GM12865 (cell line): ENCODE measurements at places on chromosomes 7 and 10.
A peak's percentile ranks its signal among the peaks of the same experiment; 100 is the strongest.

GRCh38 chr10:16520900-16521299, 779 bp downstream of the C1QL3 start:
- peak; percentile 68 for DNase-seq

DNA sequence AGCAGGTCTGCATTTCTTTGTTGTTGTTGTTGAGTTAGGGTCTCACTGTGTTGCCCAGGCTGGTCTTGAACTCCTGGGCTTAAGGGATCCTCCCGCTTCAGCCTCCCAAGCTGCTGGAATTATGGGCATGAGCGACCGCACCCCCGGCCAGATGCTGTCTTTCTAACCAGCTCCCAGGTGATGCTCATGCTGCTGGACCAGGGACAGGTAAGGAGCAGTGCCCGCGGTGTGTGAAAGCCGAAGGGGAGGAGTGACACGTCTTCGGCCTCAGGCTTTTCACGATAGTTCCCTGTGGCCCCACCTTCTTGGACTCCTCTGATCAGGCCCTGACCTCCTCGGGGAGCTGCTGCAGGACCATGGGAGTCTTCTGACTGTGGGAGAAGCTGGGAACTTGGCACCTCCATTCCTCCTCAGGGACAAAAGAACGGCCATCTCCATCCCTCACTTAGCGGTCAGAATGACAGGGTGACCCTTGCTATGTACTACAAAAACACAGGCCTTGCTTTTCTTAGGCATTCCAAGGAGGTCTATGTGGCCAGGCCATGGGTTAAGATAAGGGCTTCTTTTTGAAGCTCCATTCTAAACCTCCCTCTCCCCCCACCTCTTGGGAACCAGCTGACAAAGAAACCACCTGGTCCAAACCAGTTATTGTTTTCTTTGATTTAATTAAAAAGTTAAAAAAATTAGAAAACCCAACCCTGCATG, 5.5 kb downstream of the SFRP5 start:
- DNase-seq = no peak

- no peak for DNase-seq
Observed at GRCh38 chr7:117048882-117049281, 95.6 kb downstream of the ST7 start.

- no peak for DNase-seq
Observed at GRCh38 chr10:125011926-125012705, 70.2 kb downstream of the ZRANB1 start.

- DNase-seq = no peak
Observed at GRCh38 chr7:90351987-90352386, 5.5 kb downstream of the GTPBP10 start.

GRCh38 chr7:22195397-22196172, 161.4 kb downstream of the RAPGEF5 start:
- DNase-seq = peak; percentile 28

GRCh38 chr7:88969167-88969566, 173.6 kb upstream of the TEX47 start:
- DNase-seq = no peak

DNA sequence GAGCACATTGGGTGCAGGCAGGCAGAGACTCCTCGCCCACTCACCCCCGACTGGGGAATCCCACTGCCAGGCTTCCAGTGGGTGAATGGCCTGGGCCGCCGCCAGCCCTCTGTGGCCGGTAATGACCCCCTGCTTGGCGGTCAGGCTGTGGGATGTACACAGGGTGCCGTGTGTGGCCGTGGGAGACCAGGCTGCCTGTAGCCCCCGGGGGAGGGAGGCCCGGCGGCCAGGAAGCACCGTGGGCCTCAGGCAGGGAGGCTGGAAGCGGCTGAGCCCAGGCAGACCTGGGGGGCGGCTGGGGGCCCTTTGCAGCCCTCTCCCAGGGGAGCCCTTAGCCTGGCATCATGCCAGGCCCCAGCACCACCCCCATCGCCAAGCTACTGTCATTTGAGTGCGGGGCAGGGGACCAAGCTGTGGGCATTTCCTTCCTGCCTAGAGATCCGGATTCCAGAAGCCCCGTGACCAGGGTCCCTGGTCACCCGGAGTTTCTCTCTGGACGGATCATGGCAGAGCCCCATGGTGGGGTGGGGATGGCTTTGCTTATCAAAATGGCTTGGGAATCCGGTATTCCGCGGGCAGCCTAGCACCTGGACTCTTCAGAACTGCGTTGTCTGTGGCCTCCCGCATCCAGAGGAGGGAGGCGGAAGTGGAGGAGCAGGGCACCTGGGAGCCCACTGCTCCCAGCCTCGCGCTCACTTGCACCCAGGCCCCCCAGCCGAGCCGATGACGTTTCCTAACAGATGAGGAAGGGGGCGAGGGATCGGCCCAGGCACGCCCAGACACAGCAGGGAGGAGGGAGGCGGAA, 1.1 kb downstream of the TTYH3 start:
- DNase-seq = peak; percentile 33

GRCh38 chr7:143492799-143493739, 15.4 kb downstream of the TAS2R41 start:
- no peak for DNase-seq

DNA sequence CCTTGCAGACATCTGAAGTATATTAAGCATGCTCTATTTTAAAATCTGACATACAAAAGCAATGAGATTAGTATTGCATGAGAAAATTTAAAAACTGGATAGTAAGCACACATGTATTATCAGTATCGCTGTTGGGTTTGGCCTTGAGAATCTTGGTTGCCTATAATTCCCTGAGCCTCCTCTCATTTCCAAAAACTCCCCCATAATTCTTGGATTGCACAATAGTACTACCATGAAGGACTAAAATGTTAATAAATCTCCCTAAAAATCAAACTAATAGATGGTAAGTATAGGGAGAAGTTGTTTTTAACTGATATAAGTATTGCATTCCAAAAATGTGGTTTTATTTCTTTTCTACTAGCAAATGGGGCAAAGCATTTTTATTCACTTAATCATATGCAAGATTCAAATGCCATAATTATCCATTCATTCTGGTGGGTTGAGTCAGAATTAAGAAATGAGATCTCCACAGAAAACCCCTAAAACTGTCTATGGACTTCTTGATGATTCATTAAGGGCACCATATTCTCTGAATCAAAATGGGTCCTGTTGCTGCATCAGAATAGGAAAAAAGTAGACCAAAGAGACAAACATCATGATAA, 10.3 kb upstream of the VIM start:
- DNase-seq = no peak

- DNase-seq = peak; percentile 81
Observed at GRCh38 chr10:1661859-1662437, 75.4 kb downstream of the ADARB2 start.

- DNase-seq = no peak
Observed at GRCh38 chr10:43980313-43980712, 331.6 kb upstream of the ZNF32 start.

DNA sequence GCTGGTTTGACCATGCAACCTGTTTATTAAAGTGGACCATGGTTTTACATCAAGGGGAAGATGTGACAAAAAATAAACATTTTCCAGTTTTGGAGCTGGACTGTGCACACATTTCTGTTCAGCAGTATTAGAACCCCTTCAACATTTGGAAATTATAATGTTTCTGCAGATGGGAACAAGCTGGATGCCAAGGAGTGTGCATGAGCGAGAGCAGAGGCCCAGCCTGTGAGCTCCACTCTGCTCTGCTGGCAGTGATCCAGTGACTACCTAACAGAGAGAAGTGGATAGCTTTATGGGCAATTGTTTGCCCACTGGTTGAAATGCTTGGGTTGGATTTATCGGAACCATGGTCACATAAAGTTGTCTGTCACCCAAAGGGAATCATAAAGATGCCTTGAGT, 456.7 kb downstream of the NRG3 start:
- DNase-seq = no peak

GRCh38 chr10:121450247-121450646, 148.0 kb downstream of the FGFR2 start:
- no peak for DNase-seq

- no peak for DNase-seq
Observed at GRCh38 chr7:22849662-22850061, 27.0 kb upstream of the TOMM7 start.

- no peak for DNase-seq
Observed at GRCh38 chr10:18523025-18523424, 128.4 kb downstream of the NSUN6 start.

DNA sequence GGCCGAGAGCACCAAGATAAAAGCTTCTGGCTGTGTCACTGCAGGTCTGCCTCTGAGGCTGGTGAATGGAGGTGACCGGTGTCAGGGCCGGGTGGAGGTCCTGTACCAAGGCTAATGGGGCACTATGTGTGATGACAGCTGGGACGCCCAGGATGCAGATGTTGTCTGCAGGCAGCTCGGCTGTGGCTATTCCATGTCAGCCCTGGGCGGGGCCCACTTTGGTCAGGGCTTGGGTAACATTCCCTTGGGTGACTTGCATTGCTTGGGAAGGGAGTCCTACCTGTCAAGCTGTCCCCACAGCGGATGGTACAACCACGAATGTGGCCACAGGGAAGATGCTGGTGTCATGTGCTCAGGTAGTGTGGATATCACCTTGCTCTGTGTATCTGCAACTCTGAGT, 8.0 kb downstream of the DMBT1 start:
- DNase-seq = no peak

- DNase-seq = no peak
Observed at GRCh38 chr10:109676703-109677102, 246.6 kb downstream of the XPNPEP1 start.

DNA sequence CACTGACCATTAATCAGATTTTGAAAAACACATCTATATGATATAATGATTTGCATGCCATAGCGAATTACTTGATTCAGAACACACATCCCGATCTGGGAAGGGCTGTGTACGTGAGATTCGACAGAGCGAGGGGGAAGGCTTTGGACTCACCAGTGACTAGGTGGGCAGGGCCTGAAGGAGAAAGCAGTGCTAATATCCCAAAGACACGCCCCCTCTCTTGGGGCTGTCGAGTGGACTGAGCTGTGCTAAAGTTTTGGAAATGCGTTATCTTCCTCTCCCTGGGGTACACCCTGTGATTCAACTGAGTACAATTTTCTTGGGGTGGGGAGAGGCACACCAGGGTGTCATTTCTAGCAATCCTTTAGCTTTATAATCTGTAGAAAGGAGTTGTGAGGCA, 1.8 kb downstream of the LRRC17 start:
- DNase-seq = no peak

- DNase-seq = no peak
Observed at GRCh38 chr10:17247210-17247609, 19.2 kb downstream of the VIM start.

DNA sequence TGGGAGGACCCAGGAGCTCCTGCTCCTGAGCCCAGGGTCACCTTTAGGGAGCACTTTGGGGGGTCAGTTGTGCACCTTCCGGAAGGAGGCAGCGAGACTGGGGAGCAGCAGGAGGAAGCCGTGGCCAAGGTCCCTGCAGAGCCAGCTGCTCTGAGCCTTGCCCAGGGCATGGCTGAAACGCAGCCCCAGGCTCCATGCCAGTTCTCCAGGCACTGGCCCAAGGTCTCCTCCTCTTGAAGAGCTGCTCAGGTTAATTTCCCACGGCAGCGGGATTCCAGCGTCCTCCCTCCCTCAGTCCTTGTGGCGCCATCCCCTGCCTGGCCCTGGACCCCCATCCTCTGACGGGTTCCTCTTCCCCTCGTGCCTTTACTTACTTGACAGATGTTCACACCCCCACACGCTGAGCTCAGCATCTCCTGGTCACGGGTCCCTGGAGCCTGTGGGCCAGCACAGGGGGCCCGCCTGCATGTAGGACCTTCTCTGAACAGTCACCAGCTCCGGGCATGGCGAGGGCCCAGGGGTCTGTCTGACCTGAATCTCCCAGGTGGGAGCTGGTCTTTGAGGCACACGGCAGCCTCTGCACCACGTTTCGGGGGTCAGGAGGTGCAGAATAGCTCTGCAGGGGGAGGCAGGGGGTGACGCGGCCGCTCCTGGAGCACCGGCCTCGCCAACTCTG, 16.7 kb upstream of the CFAP46 start:
- DNase-seq = no peak

DNA sequence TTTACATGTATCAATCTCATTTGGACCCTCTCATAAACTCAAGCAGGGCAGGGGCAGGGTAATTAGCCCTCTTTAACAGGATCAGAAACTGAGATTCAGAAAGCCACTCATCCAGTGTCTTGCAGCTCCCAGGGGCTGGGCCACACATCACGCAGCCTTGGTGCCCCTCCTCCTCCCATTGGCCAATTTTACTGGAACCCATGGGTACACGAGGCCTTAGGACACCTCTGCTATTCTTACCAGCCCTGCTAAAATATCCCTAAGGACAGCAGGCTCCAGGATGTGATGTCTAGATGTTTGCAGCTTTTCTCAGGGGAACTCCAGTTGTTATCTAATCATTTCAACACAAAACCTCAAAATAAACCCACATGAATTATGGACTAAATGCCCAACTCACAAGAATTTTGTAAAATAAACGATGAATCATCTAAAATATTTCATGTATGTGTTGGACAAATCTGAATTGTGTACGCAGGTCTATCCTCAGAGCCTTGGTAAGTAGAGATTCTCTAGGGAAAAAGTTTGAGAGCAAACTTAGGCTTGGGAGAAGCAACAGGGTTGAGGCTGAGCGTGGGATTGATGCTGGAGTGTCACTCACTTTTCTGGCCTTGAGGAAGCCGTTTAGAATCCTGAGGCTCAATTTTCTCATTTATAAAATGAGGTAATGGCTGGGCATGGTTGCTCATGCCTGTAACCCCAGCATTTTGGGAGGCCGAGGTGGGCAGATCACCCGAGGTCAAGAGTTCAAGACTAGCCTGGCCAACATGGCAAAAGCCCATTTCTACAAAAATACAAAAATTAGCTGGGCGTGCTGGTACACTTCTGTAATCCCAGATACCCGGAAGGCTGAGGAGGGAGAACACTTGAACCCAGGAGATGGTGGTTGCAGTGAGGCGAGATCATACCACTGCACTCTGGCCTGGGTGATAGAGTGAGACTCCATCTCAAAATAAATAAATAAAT, 69.7 kb upstream of the TNS3 start:
- DNase-seq = no peak

GRCh38 chr10:9602998-9603397, 1414.7 kb upstream of the CELF2 start:
- no peak for DNase-seq

DNA sequence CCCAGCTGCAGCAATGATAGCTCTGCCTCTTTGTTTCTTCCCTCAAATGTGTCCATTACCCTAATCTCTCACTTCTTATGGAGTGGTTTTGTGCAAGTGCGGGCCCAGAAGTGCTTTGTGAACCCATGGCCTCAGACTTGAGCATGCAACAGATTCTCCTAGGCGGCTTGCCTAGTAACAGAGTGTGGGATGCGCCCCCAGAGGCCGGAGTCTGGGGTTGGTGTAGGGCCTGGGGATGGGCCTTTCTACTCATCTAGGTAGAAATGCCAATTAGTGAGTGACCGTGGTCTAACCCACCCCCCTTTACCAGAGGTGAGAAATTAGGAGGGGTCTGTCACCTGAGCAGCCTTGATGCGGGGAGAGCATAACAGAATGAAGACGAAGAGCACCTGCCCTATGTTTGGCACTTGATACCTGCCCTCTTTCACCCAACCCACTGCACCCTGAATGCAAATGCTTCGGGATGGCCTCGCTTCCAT, 7.0 kb upstream of the IGFBP1 start:
- DNase-seq = no peak

- DNase-seq = no peak
Observed at GRCh38 chr7:38655833-38656774, 24.9 kb upstream of the AMPH start.

GRCh38 chr10:70232859-70233108, 445 bp downstream of the PPA1 start:
- DNase-seq = no peak

GRCh38 chr7:81280531-81280930, 361.7 kb upstream of the SEMA3C start:
- no peak for DNase-seq

GRCh38 chr10:118102121-118102520, 55.4 kb upstream of the RAB11FIP2 start:
- DNase-seq = no peak
